Spinal cord (tissue), 10 donors: ENCODE measurements at places on chromosomes 13 and 19.

DNA sequence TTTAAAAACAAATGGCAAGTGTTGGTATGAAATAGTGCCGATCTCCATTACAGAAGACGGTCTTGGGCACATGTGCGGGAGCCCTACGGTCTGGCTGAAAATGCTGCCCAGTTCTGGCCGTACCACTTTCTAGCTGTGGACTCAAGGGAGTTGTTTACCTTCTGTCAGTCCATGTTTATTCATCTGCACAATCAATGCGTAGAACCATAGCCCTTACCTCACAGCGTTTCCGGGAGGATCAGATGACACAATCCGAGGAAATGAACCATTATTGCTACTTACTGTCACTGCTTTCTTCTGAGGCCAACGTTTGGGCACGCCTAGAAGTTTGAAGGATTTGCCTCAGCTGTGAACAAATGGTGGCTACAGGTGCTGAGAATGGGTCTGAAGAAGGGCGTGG is 31.2 kb downstream of the GADD45B start:
- H3K4me1 ChIP-seq, result no peaks in the 10 kb centered on the region
- H3K27me3 ChIP-seq, result no peaks in the 10 kb centered on the region
- no peak for DNase-seq
- peaks cover 13% of the 10 kb centered on the region for H3K36me3 ChIP-seq
- no peak overlapping the region for H3K4me3 ChIP-seq

DNA sequence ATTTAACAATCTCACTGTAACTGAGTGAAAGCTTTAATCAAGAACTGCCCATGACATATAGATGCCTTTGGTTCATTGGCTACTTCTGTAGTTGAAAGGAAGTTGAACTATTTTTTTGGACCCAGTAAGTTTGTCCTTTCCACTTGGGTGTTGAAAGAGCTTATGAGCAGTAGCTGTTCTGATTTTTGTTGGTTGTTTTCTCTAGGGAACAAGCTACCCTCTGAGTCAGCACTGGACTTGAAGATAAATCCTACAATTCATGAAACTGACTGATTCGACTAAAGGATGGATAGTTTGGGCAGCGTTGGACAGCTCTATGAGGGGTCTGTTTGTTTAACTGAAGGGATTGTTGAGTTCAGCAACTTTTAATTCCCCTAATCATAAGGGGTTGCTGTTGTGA is 101.0 kb downstream of the PAN3 start:
- H3K27me3 ChIP-seq, result no peaks in the 10 kb centered on the region
- DNase-seq, result peak; percentile 25
- no peaks in the 10 kb centered on the region for H3K4me1 ChIP-seq
- H3K4me3 ChIP-seq, result no peak overlapping the region
- H3K27ac ChIP-seq, result no peak overlapping the region

DNA sequence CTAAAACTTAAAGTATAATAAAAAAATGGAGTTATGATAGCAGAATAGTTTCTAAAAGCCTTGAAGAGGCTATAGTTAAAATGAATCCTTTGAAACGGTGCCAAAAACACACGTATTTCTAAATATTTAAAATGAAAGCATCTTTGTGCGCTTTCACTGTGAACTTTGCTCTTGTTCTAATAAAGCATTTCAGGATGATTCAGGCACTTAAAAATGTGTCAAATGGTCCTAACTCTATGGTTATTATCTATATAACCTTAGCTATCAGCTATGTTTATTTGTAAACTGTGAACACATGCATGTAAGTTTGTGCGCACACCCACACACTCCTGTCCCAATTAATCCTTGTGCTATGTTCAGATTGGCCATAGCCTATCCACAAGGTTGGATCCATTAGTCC is 124.5 kb downstream of the FLT1 start:
- DNase-seq, result no peak
- H3K36me3 ChIP-seq, result no peaks in the 10 kb centered on the region
- no peak overlapping the region for H3K4me3 ChIP-seq
- no peaks in the 10 kb centered on the region for H3K4me1 ChIP-seq
- H3K27ac ChIP-seq, result no peak overlapping the region

- no peak overlapping the region for H3K27ac ChIP-seq
- no peaks in the 10 kb centered on the region for H3K4me1 ChIP-seq
- no peaks in the 10 kb centered on the region for H3K36me3 ChIP-seq
- no peak for DNase-seq
- no peak overlapping the region for H3K4me3 ChIP-seq
- peaks cover 2% of the 10 kb centered on the region for H3K27me3 ChIP-seq
Observed at GRCh38 chr19:40165362-40165937, 25.8 kb upstream of the MAP3K10 start.

GRCh38 chr13:91375116-91375729 is 23.2 kb upstream of the GPC5 start:
- H3K4me1 ChIP-seq, result no peaks in the 10 kb centered on the region
- no peak overlapping the region for H3K4me3 ChIP-seq
- DNase-seq, result no peak

DNA sequence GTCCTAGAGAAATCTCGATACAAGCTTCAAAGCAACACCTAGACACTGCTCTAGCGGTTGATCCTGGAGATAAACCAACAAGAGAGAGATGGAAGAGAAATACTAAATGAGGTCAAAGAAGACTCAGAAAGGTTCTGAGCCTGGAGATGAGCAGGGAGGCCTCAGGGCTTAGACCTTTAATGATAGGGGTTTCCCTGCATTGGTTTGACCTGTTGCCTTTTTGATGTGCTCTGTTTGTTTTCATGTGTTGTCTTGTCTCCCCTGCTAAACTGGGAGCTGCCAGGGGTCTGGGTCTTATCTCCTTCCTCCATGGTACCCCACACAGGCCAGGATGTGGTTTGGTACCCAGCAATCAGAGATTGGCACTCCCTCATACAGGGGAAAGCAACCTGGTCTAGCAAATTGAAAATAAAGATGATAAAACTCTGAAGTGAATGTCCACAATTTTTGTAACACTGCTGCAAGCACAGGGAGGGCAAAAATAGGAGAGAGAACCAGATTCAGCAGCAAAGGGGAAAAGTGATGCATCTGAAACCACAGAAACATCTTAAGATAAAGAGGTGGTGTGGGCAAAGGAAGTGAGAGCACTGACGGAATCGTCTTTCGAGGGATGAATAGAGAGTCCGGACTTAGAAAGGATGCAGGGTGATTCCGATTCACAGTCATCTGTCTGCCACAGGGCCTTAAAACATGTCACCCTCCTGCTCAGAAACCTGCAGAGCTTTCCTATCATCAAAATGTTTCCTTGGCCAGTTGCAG is 3.5 kb downstream of the FFAR2 start:
- no peaks in the 10 kb centered on the region for H3K36me3 ChIP-seq
- peaks cover 4% of the 10 kb centered on the region for H3K27me3 ChIP-seq
- H3K27ac ChIP-seq, result no peak overlapping the region
- no peak for DNase-seq

DNA sequence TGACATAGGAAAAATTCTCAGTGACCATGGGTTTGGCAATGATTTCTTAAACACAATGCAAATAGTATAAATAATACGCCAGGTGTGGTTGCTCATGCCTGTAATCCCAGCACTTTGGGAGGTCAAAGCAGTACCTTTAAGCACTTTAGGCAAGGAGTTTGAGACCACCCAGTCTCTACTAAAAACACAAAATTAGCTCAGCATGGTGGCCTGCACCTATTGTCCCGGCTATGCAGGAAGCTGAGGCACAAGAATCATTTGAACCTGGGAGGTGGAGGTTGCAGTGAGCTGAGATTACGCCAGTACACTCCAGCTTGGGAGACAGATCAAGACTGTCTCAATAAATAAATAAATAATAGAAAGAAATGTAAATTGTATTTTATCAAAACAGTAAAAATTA is 356.5 kb upstream of the SLITRK6 start:
- H3K4me1 ChIP-seq, result no peaks in the 10 kb centered on the region
- no peak for DNase-seq
- H3K4me3 ChIP-seq, result no peak overlapping the region
- H3K36me3 ChIP-seq, result no peaks in the 10 kb centered on the region
- H3K27ac ChIP-seq, result no peak overlapping the region

GRCh38 chr13:107244241-107244640 is 676.3 kb upstream of the ARGLU1 start:
- no peak for DNase-seq
- H3K27me3 ChIP-seq, result no peaks in the 10 kb centered on the region
- no peak overlapping the region for H3K27ac ChIP-seq
- H3K4me1 ChIP-seq, result peaks cover 3% of the 10 kb centered on the region
- no peak overlapping the region for H3K4me3 ChIP-seq
- H3K36me3 ChIP-seq, result no peaks in the 10 kb centered on the region

- H3K27ac ChIP-seq, result no peak overlapping the region
- H3K27me3 ChIP-seq, result no peaks in the 10 kb centered on the region
- H3K36me3 ChIP-seq, result no peaks in the 10 kb centered on the region
- H3K4me3 ChIP-seq, result no peak overlapping the region
- DNase-seq, result peak; percentile 14
Observed at GRCh38 chr13:29125191-29125933, 305.2 kb downstream of the MTUS2 start.

- H3K27me3 ChIP-seq, result no peaks in the 10 kb centered on the region
- no peak overlapping the region for H3K4me3 ChIP-seq
- no peak overlapping the region for H3K27ac ChIP-seq
- H3K4me1 ChIP-seq, result no peaks in the 10 kb centered on the region
- H3K36me3 ChIP-seq, result no peaks in the 10 kb centered on the region
- no peak for DNase-seq
Observed at GRCh38 chr13:63942372-63942771, 2526.7 kb upstream of the PCDH20 start.

- H3K4me1 ChIP-seq, result peaks cover 31% of the 10 kb centered on the region
- H3K27ac ChIP-seq, result no peak overlapping the region
- no peak overlapping the region for H3K4me3 ChIP-seq
- no peak for DNase-seq
- H3K36me3 ChIP-seq, result peaks cover 35% of the 10 kb centered on the region
- peaks cover 10% of the 10 kb centered on the region for H3K27me3 ChIP-seq
Observed at GRCh38 chr19:35037716-35038622, 3.6 kb upstream of the HPN start.

DNA sequence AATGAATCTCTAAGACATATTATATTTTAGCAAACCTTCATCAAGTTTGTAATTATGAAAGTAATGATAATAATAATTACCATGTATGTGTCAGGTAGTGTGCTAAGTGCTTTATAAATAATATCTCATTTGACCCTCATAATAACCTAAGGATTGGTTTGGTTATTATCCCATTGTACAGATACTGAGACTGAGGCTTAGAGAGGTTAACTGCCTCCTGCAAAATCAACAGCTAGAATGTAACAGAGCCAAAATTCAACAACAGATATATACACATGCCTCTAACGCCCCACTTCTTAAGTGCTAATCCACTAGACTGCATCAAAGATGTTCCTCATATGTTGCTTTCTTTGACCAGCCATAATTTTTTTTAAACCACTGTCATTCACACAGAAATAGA is 140.8 kb downstream of the ZAR1L start:
- no peak overlapping the region for H3K27ac ChIP-seq
- H3K27me3 ChIP-seq, result no peaks in the 10 kb centered on the region
- H3K36me3 ChIP-seq, result peaks cover 28% of the 10 kb centered on the region

DNA sequence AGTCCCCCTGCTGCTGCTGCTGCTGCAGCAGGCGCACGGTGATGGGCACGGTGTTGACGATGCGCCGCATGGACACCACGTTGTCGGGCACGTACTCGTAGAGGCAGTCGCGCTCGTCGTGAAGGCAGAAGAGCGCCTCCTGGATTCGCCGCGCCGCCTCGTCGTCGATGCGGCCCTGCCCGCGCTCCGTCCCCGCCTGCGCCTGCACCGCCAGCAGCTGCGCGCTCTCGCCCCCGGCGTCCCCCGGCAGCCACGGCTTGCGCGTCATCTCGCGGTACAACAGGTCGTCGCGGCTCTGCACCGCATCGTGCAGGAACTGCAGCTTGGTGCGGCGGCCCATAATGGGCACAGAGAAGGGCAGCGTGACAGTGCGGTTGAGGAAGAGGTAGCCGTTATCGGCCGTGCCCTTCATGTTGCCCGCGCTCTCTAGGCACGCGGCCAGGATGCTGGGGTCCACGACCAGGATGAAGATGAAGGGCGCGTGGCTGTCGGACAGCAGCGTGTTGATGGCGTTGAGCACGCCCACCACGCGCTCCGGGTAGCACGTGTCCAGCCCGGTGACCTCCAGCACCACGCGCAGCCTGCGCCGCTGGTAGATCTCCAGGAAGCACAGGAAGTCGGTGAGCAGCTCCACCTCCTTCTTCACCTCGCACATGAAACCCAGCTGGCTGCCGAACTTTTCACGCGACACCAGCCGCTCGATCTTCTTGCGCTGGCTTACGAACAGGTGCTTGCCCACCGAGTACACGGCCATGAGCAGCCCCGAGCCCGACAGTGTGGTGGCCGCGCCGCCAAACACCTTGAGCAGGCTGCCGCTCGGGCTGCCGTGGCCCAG is 8.1 kb downstream of the NKPD1 start:
- DNase-seq, result peak; percentile 31
- peaks cover 26% of the 10 kb centered on the region for H3K36me3 ChIP-seq
- H3K4me3 ChIP-seq, result peak overlapping the region; percentile 18

DNA sequence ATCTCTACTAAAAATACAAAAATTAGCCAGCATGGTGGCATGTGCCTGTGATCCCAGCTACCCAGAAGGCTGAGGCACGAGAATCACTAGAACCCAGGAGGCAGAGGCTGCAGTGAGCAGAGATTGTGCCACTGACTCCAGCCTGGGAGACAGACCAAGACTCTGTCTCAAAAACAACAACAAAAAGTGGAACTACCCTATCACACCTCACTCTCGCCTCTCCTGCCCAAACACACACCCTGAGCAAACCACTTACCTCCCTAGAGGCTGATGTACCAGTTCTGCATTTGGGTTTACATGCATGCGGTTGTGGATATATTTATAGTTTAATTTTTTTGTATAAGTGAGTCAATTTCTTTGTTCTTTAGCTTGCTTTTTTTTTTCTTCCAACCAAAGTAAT is 7.7 kb upstream of the PTOV1 start:
- no peak overlapping the region for H3K4me3 ChIP-seq
- peaks cover 32% of the 10 kb centered on the region for H3K36me3 ChIP-seq
- no peaks in the 10 kb centered on the region for H3K4me1 ChIP-seq
- no peak overlapping the region for H3K27ac ChIP-seq
- H3K27me3 ChIP-seq, result no peaks in the 10 kb centered on the region
- DNase-seq, result no peak

DNA sequence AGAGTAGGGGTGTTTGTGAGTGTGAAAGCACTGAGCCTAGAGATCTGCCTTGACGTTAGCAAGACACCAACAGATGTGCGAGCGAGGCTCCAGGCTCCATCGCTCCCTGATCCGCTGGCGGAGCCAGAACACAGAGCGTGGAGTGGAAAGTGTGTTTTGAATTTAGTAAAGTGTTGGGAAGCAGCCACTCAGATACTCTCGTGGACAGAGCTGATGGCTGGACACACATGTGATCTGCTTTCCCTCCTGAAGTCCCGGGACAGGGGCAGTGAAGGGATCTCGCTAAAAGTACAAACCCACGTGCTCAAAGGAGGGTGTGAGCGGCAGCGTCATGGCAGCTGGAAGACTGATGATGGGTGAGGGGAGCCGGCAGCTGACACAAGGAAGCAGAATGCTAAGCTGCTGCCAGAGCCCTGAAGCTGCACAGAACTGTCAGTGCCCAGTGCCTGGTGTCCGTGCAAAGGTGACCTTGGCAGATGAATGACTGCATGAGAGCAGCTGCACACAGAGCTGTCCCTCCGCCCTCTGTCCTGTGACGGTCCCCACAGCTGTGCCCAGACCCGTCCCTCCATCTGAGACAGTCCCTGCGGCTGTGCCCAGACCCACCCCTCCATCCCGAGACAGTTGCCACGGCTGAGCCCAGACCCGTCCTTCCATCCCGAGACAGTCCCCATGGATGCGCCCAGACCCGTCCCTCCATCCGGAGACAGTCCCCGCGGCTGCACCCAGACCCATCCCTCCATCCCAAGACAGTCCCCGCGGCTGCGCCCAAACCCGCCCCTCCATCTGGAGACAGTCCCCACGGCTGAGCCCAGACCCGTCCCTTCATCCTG is 29.6 kb upstream of the TMEM255B start:
- DNase-seq, result no peak
- H3K27me3 ChIP-seq, result peaks cover 16% of the 10 kb centered on the region
- no peak overlapping the region for H3K27ac ChIP-seq
- peaks cover 24% of the 10 kb centered on the region for H3K4me1 ChIP-seq
